Adrenal gland (tissue), 19 donors: ENCODE measurements at places on chromosomes 4 and X. TPM values are rescaled to one million over a fixed set of nuclear protein-coding genes. Genes with fewer than 3 reads are reported as not detected.

The ADH7 gene
- not detected for total RNA-seq

The AADAT gene
- total RNA-seq: 4.4 TPM

The GAGE1 gene
- not detected for total RNA-seq

The SERTM2 gene
- not detected for total RNA-seq

The CFAP47 gene
- not detected for total RNA-seq
